Breast epithelium (tissue), 4 donors: ENCODE measurements at places on chromosomes 4 and X.

DNA sequence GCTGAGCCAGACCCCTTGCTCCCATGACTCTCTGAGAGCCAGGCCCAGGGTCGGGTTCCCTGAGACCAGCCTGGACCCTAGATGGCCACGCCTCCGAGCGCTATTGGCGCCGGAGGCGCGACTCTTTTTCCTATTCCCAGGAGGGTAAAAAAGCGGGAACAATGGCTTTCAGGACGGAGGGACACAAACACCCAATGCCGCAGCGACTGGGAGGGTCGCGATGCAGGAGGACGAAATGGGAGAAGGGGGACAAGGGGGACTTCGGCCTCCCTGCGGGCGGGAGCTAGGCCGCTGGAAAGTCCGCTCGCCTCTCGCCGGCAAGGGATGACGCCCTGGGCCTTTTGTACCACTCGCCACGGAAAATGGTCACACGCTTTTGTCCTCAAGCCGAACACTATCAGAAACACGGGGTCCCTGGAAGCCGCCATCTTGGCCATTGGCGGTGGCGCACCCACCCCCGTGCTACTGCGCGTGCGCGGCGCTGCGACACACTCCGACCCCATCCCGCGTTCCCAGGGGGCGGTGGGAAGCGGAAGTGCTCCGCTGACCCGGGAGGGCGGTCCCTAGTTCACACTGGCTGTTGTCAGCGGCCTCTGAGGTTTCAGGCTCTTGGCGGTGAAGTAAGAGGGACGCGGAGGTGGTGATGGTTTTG is 98.4 kb downstream of the ZNF674 start:
- DNase-seq, result peak; percentile 65

DNA sequence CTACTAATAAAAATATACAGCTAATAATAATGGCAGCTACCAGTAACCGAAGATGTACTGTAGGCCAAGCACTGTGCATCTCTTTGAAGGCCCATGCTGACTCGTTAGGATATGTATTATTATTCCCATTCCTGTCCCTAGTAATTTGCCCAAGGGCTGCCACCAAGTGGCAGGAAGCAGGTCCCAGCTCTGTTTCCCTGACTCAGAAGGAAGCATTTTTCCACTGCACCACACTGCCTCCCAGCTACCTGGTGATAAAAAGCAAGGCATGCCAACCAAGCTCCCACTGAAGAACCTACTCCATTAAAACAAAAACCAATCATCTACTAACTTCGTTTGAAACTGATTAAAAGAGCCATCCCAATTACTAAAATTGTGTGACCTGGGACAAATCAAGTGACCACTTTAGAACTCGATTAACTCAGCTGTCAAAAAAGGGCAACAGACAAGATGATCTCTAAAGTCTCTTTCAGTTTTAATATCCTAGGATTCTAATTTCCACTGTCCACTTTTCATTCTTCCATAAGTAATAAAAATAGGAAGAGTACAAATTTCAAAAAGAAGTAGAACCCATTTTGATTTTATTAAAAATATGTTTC is 24.3 kb upstream of the PGM2 start:
- peak; percentile 46 for DNase-seq

DNA sequence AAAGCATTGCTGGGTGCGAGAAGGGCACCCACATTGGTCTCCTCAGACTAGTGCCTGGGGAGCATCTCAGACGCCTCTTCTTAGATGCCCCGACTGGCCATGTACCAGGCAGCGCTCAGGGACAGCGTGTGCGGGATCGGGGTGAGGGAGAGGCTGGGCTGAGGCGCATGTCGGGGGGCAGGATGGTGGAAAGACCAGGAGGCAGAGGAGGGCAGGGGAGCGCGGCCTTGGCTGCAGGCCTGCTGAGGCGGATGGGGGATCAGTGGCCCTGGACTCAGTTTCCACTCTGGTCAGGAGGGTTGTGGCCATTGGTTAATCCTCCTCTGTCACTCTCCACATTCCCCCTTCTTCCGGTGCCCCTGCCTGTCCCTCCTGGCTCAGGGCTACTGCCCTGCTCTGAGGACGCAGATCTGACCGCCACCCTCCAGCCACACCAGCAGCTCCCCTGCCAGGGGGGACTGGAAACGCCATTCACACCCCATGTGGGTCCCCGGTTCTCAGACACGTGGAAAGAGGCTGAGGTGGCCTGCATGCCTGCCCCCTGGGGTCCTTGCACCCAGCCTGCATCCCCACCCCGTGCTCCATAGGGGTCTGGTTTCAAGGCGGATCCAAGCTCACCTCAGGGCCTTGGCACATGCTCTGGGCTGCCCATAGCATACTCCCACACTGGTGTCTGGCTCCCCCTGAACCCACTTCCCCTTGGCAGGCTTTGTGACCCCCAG is 105.9 kb downstream of the CPZ start:
- no peak for DNase-seq

- no peak for DNase-seq
Measured at GRCh38 chr4:22502895-22503814, 12.7 kb downstream of the ADGRA3 start.

DNA sequence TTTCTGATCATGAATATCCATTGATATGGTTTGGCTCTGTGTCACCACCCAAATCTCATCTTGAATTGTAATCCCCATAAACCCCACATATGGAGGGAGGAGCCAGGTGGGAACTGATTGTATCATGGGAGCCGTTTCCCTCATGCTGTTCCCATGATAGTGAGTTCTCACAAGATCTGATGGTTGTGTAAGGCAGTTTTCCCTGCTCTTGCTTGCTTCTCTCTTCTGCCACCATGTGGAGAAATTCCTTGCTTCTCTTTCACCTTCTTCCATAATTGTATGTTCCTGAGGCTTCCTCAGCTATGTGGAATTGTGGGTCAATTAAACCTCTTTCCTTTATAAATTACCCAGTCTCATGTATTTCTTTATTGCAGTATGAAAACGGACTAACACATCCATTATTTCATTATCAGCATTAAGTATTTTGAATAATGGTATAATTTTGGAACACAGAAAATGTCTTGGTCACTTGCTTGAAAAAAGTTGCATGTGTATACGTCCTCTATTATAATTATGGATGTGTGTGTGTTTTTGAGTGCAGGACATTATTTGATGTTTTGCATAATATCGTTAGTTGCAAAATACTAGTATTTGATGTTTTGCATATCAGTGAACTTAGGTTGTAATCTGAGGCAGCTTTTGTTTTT is 334.6 kb downstream of the PCDH10 start:
- DNase-seq, result no peak

DNA sequence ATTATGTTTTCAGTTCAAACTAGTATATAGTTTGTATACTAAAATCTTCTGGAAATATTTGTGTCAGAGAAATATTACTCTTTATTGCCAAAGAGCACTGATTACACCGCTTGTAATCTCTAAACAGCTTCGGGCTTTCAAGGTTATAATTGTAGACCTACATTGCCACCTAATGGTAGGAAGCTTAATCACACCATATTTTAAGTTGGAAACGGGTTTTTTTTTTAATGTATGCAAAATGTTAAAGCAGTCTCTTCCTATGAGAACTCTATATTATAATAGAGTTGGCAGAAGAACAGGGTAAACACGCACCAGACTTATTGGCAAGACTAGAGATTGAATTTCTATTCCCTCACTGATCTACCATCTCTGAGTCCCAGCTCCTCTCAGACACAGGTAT is 19.5 kb upstream of the NFXL1 start:
- DNase-seq, result no peak

GRCh38 chr4:52701207-52701606 is 42.1 kb upstream of the USP46 start:
- no peak for DNase-seq

- no peak for DNase-seq
Measured at GRCh38 chr4:88742561-88742960, 44.9 kb upstream of the NAP1L5 start.

DNA sequence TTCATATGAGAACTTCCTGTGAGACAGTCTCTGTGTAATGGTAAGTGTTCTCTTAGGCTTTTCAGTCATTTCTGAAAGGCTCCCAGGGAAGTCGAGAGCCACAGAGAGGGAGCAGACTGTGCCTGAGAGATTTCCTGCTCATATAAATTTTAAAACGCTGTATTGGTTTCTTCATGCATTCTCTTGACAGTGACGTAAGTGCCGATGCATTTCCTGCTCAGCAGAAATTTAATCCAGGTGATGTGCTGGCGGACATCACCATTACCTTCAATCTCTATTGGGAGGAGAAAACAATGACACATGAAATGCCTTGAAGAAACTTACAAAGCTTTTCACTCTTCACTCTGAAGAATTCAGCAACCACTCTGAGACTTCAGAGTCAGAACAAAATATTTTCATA is 383.6 kb downstream of the BMPR1B start:
- DNase-seq, result no peak

- DNase-seq, result no peak
Measured at GRCh38 chr4:3673716-3674478, 92.3 kb upstream of the ADRA2C start.

DNA sequence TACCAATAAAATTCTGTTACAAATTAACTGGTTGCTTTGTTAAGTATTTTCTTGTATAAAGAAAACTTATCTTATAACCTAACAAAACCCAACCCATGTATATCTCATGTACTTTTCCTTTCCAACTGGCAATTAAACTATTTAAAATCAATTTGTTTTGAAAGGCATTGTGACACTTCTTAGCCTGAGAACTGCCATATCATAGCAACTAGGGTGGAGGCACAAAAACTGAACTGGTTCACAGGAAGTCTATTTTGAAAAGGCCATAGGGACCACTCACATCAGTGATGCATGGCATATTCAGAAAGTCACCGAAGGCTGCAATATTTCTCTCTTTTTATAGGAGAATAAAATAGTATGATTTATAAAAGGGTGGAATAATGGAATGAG is 40.5 kb upstream of the ARSJ start:
- DNase-seq, result no peak
